ENCODE measurements at places on chromosomes 16 and 17.

DNA sequence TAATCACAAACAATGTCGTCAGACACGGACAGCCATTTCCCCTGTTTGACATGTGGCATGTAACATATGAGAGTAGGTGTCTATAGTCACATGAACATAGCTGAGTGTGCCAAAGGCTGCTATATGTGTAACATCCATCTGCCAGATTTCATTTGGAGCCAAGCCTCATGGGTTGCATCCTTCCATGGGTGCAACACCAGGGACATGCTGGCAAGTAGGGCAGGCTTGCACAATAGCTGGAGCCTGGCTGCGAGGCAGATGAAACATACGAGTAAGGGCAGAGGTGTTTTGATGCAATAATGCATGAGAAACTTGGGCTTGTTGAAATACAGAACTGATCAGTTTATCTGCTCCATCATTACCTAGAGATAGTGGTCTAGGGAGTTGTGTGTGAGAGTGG is 9.0 kb upstream of the ZNF689 start:
- DNase-seq = no peak

DNA sequence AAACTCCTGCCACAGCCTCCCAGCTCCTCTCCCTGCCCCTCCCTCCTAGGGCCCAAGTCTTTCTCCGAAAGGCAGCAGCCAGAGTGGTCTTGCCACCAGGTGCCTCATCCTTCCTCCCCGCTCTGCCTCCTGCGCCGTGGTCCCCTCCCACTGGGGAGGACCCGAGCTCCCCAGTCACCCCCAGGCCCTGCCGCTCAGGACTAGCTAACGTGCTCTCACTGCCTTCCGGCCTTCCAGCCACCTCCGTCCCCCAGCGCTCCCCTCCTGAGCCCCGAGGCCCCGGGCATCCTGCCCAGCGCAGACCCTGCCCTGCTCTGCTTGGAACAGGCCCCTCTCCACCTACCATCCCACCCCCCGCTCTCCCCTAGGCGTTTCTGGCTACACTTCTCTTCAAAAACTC is 19.4 kb upstream of the COL1A1 start:
- no peak for DNase-seq

GRCh38 chr16:84543253-84543652 is 38.8 kb upstream of the MEAK7 start:
- DNase-seq = no peak

- no peak for DNase-seq
Measured at GRCh38 chr17:16817201-16817600, 127.2 kb downstream of the CCDC144A start.

DNA sequence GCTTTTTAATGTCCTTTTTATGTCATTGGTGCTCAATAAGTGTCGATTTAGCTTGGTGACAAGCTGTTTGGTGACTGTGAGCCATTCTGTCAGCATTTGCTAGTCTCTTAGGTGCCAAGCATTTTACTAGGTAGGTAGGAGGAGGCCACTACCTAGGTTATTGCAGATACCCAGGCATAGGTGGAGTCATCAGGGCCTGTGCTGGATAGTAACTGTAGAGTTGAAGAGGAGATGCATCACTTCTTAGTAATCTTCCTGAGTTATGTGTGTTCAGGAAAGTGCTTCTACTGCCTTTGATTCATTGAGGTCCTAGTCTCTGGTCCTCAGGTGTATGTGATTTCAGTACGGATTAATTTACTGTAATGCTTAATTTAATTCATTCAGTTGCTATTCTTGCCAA is 17.7 kb downstream of the USP10 start:
- DNase-seq = no peak

GRCh38 chr17:75459246-75459589 is 2.8 kb downstream of the TMEM94 start:
- DNase-seq = no peak

GRCh38 chr16:5905935-5906334 is 808.3 kb upstream of the EEF2KMT start:
- DNase-seq = no peak

DNA sequence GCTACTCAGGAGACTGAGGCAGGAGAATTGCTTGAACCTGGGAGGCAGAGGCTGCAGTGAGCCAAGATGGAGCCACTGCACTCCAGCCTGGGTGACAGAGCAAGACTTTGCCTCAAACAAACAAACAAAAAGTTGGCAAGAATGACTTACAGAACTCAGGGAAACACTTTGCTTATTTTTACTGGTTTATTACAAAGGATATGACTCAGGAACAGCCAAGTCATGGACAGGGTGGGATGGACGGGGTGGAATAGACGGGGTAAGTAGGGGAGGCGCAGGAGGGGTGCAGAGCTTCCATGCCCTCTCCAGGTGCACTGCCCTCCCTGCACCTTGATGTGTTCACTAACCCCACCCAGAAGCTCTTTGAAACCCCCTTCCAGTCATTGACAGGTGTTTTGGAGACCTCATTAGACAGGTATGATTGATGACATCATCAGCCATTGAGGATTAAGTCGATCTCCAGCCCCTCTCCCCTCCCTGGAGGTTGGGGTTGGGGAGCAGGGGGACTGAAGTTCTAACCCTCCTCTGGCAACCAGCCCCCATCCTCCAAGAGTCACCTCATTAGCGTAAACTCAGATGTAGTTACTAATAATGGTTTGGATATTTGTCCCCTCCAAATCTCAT is 41.3 kb upstream of the ZCCHC14 start:
- no peak for DNase-seq

DNA sequence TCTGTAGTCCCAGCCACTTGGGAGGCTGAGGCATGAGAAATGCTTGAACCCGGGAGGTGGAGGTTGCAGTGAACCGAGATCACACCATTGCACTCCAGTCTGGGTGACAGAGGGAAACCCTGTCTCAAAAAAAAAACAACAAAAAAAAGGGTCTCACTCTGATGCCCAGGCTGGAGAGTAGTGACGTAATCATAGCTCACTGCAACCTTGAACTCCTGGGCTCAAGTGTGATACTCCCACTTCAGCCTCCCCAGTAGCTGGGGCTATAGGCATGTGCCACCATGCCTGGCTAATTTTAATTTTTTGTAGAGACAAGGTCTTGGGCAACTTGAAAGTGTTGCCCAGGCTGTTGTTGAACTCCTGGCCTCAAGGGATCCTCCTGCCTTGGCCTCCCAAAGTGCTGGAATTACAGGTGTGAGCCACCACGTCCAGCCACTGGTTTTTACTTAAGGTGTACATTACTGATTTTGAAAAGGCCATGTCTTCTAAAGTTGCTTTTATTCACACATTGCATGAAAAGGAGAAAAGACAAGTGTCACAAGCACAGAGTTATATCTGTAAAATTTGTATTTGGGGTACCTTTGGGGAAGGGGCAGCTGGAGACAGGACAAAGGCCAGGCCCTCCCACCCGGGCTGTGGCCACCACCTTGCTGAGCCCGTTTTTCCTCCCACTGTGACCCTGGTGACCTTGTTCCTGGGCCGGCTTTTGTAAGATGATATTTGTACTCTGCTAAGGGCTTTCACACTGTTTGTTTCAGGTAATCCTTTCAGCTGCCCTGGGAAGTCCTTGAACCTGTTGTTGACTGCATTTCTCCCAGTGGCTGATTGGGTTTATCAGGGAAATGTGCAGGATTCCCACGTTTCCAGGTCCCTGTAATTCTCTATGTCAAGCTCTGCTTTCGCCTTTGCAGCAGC is 11.5 kb downstream of the GPT2 start:
- DNase-seq = no peak

Measured in stimulated activated CD8-positive, alpha-beta memory T cell treated with anti-CD3 and anti-CD28 coated beads, Interleukin-12 subunit alpha, Interleukin-12 subunit beta, amount 100 ng/mL, for 1 hour (primary cell).